ENCODE measurements at places on chromosomes 13 and 19.
A peak's percentile ranks its signal among the peaks of the same experiment; 100 is the strongest.

GRCh38 chr13:26440111-26440510 lies 117.4 kb upstream of the WASF3 start:
- no peak for DNase-seq

GRCh38 chr13:51887468-51887867 lies 25.7 kb downstream of the CCDC70 start:
- no peak for DNase-seq

DNA sequence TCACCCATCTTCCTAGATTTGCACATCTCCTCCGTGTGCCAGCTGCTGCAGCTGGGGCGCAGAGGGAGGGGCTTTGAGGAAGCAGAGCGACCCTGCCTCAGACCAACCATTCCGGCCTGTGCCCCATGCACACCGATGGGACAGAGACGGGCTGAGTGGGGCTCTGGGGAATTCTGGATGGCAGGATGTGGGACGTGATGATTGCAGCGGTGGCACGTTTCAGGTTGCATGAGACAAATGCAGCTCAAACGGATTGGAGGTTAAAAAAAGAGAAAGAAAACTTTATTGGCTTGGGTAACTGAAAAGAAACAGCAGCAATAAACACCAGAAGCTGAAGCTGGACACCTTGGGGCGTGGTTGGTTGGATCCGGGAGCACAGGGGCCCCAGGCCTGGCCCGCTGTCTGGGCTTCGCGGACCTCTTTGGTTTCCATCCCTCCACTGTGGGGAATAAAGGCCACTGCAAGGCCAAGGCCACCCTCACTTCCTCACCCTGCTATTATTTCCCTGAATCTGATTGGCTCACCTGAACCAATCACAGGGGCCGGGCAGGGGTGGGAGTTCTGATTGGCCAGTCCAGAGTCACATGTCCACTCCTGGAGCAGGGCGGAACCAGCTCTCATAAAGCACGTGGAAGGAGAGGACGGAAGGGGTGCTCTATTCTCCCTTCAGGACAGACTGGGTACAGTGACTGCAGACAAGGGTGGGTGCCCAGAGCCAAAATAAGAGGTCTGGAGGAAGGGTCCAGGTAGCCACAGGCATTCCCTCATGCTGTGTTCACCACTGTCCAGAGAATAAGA lies 6.1 kb upstream of the ZNF787 start:
- DNase-seq, result no peak

GRCh38 chr13:101018720-101019119 lies 344.1 kb upstream of the TMTC4 start:
- DNase-seq, result no peak

DNA sequence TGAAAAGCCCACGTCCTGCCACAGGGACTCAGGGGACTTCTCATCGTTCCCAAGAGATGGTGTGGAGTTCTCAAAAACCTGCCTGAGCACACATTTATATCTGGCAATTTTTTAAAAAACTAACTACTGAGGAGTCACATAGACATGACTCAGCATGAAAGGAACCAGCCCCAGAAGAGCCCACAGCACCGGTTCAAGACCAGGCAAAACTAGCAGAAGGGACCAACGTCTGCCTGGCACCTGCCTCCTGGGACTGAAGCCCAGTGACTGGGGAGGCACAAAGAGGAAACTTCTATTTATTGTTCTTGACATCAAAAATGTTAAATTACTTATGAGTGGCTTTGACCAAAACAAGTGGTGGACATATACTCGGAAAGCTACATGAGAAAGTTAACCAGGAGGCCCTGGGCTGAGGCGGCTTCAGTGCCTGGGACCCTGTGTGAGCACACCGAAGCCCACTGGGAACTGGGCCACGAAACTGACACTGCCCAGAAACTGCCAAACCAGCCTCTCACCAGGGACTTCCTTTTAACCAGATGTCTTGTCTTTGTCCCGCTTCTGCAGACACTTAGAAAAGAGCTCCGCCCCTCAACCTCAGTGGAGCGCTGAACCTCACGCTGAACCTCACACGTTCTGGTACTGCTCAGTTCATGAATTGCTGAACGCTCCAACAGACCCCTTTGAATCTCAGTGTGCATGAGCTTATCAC lies 25.7 kb downstream of the C13orf46 start:
- DNase-seq, result no peak

DNA sequence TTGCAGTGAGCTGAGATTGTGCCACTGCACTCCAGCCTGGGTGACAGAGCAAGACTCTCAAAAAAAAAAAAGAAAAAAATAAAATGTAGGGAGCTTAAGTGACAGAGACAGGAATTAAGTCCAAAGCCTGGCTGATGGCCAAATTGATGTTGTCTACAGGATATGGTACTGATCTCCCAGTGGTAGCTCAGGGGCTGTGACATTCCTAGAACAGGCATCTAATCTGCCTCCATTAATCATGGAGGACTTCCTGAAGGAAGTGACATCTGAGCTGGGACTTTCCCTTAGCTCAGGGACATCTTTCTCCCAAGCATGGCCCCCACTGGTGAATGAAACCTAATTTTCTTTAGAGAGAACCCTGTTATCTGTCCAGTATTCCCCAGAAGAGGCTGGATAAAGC lies 11.4 kb upstream of the EDDM13 start:
- no peak for DNase-seq

- DNase-seq, result peak; percentile 74
Observed at GRCh38 chr19:20167020-20167644, at the start of gene ZNF486. Gene ZNF486, plus strand, starts transcription at chr19:20167214. Its CDS starts 117 bp downstream, at chr19:20167331.

GRCh38 chr13:87671753-87672605 lies 808 bp downstream of the SLITRK5 start:
- DNase-seq, result peak; percentile 7

DNA sequence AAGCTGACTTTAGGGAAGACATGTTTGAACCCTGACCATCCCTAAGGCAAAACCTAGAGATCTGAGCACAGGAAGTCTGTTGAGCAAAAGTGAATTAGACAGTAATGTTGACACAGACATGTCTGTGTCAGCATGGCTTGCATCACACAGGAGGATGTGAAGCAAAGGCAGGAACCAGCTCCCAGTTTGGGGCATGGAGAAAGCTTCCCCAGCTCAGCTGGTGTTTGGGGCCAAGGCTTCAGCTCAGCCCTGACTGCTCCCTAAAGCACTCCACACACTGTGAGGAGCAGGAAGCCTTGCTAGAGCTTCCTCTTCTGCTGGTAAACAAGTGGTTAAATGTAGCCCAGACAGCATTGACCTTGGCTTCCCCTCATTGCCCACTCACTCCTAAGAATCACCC lies 153.8 kb upstream of the UBL3 start:
- no peak for DNase-seq

DNA sequence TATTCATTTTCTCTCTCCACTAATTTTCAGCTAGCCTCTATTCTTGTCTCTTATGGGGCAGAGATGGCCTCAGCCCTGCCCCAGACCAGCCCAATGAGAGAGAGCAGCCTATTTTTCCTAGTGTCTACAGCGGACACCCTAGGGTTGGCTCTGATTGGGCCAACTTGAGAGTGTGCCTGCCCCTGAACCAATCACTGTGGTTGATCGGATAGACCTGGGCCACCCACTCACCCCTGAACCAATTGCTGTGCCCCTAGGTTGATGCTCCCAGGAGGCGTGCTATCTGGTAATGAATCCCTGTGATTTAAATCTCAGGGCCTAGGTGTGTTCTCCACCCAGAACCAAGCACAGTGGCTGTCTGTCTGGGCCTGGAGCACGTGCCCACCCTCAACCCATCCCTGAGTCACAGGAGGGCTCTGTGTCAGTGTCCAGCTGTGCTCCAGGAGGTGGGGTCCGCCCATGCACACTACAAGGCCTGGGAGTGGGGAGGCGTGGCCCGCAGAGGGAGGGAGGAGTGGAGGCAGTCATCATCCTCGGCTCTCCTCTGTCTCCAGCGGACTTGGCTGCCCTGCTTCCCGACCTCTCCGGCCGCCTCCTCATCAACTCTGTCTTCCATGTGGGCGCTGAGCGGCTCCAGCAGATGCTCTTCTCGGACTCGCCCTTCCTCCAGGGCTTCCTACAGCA lies 14.9 kb upstream of the SCN1B start:
- DNase-seq, result no peak

GRCh38 chr13:102978168-102978567 lies 88.0 kb downstream of the SLC10A2 start:
- DNase-seq, result no peak

DNA sequence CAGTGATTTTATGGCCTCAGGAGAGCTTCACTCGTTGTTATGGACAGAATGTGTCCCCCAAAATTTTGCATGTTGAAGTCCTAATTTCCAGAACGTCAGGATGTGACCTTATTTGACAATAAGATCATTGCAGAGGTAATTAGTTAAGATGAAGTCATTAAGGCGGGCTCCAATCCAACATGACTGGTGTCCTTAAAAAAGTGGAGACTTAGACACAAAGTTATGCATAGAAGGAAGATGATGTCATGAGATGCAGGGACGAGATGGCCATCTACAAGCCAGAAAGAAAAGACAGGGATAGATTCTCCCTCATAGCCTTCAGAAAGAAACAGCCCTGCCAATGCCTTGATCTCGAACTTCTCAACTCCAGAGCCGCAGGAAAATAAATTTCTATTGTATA lies 25.8 kb upstream of the SPATA13 start:
- no peak for DNase-seq

GRCh38 chr19:11012507-11012906 lies 51.7 kb downstream of the SMARCA4 start:
- no peak for DNase-seq

DNA sequence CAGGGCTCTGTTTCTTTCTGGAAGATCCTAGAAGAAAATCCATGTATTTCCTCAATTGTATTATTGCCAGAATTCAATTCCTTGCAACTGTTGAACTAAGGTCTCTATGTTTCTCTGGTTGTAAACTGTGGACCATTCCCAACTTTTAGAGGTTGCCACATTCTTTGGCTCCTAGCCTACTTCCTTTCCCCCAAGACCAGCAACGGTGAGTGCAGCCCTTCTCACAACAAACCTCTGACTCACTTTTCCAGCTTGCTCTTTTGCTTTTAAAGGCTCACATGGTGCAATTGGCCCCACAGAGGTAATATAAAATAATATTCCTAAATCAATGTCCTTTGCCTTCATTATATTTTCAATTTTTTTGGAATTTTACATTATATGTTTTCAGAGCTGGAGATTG lies 371.3 kb downstream of the SLITRK5 start:
- DNase-seq, result no peak

GRCh38 chr13:79056706-79057105 lies 349.3 kb downstream of the RBM26 start:
- DNase-seq, result no peak

- DNase-seq, result peak; percentile 59
Observed at GRCh38 chr13:99614465-99614885, 113.2 kb downstream of the TM9SF2 start.

GRCh38 chr19:892243-892893 lies 619 bp downstream of the MED16 start:
- no peak for DNase-seq

DNA sequence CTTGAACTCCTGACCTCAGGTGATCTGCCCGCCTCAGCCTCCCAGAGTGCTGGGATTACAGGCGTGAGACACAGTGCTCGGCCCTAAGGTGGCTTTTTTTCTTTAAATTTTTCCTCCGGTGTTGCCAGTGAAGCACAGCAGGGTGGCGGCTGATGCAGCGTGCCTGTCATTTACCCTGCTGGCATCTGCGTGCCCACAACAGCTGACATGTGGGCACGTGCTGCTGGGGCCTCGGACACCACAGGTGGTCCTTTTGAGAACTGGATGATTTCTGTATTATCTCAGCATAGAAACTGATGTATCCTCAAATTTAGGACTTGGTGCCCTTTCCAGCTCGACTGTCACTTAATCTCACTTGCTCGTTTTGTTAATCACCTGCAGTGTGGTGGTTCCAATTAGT lies 31.2 kb upstream of the TEX29 start:
- no peak for DNase-seq

DNA sequence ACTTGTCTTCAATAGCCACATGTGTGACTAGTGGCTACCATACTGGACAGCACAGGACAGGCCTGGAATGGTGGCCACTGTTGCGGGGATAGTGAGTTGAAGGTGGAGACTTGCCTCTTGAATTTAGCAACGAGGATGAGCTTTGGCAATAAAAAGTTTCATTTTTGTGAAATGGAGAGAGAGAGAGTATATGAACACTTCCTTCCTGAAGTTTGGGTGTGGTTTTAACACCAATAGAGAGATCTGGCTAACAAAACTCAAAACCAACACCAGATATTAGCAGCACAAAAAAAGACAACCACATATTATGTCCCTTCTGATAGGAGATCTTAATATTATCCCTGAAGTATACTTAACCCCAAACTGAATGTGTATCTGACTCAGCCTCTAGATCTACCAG lies 6.3 kb upstream of the LRFN3 start:
- no peak for DNase-seq

DNA sequence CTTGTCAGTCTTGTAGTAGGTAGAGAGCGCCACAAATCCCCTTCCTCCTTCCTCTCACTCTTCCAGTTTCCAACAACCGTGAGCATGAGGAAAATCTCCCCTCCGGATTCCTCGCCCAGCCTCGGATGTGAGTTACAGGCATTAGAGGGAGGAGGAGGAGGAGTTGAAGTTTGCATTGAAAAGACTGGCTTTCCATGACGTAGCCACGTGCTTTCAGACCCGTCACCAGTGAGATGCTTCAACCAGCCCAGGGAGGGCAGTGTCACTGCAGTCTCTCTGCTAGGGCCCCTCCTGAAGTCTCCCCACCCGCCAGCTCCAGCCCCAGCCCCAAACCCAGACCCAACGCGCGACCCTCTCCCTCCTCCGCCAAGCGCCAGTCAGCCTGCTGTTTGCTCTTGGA lies 442 bp upstream of the FGF14 start:
- peak; percentile 27 for DNase-seq

DNA sequence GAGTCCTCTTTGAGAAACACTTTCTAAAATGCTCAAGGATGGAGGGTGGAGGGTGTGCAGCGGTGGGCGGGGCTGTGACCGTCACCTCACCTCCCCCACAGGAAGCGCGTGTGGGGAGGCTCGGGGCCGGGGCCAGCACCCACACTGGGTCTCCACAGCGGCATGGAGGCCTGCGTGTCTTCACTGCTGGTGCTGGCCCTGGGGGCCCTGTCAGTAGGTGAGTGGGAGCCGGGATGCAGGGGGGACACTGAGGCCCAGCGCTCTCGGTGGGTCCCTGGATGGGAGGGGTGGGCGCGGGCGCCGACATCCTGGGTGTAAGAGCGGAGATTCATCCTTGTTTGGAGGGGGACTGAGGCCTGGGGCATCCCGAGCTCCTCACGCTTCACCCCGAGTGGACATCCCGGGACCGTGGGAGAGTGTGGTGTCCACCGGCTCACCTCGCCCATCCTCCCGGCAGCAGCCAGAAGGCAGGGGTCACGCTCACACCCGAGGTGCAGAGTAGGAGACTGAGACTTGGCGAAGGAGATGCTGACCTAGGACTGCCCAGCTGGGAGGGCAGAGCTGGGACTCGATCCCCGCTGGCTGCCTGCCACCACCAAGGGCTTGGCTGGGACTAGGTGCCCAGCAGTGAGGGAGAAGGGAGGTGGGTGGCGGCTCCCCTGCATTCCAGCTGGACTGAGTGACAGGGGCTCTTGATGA lies at the start of gene GZMM:
Gene GZMM, plus strand, starts transcription at position 144 of the 699 bp plus-strand sequence. Its CDS starts 19 bp downstream, at position 163.
- no peak for DNase-seq

Measured in GM10248 (cell line).